GM12891 (cell line): ENCODE measurements at places on chromosomes 1 and 21.

GRCh38 chr1:24957016-24957807, 27.1 kb upstream of the RUNX3 start:
- DNase-seq, result no peak

DNA sequence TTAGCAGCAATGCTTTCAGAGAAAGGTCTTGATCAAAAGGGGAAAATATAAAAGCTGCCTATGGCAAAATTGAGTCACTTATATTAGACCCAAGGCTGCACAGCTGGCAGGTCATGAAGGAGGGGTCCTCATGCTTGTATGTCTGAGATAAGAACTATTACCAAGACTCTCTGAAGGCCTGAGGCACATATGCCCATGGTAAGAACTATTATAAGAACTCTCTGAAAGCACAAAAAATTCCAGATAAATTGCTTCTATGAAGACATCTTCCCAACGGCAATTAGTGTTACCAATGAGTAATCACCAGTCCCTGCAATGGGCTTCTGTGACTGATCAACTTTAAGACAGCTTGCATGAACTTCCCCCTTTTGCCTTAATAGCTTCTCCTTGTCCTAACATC, 42.8 kb upstream of the LRIF1 start:
- DNase-seq, result no peak

DNA sequence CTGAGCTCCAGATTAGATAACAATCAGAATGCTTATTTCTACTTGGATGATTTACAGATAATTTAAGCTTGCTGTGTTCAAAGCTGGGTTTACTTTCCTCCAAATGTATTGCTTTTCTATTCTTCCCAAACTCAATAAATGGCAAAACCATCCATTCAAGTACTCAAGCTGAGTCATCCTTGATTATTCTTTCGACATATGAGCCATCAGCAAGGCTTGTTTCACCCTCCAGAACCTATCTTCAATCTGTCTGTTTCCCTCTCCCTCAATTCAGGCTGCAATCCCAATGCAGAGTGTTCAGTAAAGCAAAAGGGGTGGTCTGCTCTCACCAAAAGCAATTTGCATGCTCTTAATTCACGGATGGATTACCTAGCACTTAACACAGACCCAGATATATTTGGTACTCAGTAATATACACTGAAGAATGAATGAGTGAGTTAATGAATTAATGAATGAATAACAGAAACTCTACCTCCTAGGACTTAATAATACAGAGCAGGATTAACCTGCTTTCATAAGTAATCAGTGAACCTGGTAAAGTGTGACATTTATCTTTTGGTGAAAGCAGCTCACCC, 41.9 kb downstream of the DDR2 start:
- no peak for DNase-seq

- no peak for DNase-seq
Observed at GRCh38 chr1:19081218-19081893, 124.9 kb upstream of the IFFO2 start.

DNA sequence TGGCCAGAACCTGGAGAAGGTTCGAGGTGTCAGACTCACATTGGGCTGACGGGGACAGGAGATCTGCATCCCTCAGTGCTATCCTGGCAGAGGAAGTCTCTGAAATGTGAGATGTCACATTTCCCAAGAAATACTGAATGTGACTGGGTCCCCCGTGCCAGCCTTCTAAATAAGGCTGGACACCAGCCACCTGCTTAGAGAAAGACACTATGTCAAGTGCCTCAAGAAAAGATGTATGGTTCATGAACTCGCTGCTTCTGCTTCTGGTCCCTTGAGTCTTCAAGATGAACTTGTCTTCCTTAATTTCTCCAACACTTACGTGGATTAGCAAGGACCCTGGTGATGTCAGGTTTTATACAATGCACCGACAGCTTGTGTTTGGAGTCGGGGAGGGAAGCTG, 42.1 kb upstream of the FHAD1 start:
- no peak for DNase-seq

- DNase-seq, result no peak
Observed at GRCh38 chr1:205589618-205590456, 42.0 kb downstream of the ELK4 start.
